T follicular helper cell (primary cell): ENCODE measurements at places on chromosomes 16 and 17.

GRCh38 chr16:50271148-50272041, 5.0 kb downstream of the ADCY7 start:
- no peak for DNase-seq

DNA sequence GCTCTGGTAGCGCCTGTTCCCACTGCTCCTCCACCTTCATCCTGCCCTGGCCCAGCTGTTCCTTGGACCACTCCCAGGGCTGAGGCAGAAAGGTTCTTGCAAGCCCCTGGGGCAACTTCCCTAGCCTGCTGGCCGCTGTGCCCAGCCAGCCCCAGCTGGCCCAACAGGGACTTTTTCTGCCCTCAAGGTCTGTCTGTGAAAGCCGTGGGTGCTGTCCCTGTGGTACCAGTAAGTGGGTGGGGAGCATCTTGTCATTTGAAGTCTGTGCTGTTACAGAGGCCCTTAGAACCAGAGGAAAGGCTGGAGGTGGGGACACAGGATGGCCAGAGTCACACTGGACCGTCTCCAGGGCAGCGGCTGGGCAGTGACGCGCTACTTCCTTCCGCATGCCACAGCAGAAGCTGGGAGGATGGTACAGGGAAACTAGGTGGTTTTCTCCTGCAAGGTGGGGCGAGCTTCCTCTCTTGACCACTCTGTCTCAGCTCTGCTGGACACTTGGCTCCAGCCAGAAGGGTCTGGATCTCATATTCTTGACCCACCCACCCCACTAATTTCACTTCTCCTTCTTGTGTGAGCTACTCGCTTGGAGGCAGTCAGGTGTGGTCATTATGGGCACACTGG, 87.8 kb downstream of the PLCG2 start:
- no peak for DNase-seq

DNA sequence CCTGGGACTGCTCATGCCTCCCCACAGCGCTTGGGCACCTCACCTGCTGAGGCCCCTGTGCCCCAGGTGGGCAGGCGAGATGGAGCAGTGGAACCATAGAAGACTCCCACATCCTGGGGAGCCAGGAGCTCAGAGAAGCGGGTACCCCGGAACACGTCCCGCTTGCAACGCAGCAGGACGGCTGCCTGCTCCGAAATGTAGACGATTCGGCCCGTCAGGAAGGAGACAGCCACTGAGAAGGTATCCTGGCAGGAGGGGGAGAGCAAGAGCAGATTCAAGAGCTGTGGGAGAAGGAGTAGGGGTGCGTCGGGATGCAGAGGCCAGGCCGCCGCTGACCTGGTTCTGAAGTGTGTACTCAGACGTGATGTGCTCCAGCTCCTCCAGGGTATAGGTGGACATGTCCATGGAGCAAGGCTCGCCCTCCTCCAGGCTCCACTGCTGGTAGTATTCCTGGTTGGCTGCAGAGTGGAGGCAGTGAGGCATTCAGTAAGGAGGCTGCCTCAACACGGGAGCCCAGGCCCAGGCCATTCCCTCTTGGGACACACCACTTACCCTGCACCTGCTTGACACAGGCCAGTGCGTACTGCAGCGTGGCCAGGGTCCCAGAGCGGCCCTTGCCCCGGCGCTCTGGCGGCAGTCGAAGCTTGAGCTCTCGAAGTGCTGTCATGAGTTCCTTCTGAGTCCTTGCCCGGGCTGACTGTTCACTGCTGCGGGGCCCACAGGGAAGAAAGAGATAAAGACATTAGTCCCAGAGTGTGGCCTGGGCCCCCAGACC, 2.6 kb downstream of the PER1 start:
- no peak for DNase-seq

- no peak for DNase-seq
Observed at GRCh38 chr17:72388765-72389473, 268.1 kb downstream of the SOX9 start.

DNA sequence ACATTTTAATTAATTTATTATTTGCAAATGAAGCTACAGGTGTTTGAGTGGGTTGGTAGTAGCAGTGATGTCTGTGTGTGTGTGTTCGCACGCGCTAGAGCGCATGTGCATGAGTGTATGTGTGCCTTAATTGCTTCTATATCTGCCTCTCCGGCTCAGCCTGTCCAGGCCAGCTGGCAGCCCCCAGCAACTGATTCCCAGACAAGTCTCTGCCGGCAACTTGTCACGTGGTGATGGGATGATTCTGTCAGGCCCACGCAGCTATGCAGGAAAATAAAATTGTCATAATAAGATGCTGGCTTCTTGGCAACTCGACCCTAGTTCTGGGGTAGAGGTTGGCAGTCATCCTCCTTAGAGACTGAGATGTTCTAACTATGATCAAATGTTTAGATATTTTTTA, 712.8 kb upstream of the SOX9 start:
- no peak for DNase-seq

- DNase-seq: no peak
Observed at GRCh38 chr16:79735271-79735670, 134.7 kb upstream of the MAF start.

- no peak for DNase-seq
Observed at GRCh38 chr16:11986521-11987057, 10.1 kb downstream of the SNX29 start.

DNA sequence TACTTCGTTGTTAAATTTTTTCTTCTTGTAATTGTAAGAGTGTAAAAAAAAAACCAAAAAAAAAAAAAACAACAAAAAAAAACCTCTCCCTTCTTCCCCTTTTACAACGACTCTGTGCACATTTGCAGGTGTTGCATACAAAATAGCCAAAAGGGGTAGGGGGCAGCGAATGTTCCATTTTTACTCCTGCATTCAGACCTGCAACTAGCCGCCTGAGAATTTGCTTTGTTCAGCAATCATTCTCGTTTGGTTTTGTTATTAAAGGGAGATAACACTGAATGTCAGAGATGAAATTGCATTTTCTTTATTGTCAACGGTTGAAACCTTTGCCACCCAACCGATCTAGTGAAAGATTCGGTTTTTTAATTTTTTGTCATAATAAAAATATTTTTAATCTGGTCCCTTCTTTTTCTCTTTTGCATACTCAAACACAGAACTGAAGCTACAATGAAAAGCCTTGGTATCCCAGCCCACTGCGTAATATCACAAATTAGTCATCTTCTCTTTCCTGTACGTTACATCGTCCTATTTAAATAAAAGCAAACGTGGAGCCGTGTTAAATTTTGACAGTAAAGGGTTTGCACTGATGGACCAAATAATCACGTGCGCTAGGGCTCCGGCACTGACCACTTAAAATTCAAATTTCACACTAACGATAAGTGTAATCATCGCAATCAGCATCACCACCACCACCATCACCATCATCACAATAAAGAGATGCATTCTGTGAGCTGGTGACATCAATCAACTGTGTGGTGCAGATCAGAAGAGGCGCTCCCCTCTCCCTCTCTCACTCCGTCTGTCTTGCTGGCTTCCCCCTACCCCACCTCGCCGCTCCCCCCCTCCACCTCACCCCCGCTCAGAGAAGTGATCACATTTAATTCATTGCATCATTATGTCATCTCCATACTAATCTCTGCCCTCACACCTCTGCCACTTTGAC, 406.2 kb upstream of the PSMD7 start:
- DNase-seq: no peak

- no peak for DNase-seq
Observed at GRCh38 chr16:78538919-78539318, 439.5 kb downstream of the WWOX start.

DNA sequence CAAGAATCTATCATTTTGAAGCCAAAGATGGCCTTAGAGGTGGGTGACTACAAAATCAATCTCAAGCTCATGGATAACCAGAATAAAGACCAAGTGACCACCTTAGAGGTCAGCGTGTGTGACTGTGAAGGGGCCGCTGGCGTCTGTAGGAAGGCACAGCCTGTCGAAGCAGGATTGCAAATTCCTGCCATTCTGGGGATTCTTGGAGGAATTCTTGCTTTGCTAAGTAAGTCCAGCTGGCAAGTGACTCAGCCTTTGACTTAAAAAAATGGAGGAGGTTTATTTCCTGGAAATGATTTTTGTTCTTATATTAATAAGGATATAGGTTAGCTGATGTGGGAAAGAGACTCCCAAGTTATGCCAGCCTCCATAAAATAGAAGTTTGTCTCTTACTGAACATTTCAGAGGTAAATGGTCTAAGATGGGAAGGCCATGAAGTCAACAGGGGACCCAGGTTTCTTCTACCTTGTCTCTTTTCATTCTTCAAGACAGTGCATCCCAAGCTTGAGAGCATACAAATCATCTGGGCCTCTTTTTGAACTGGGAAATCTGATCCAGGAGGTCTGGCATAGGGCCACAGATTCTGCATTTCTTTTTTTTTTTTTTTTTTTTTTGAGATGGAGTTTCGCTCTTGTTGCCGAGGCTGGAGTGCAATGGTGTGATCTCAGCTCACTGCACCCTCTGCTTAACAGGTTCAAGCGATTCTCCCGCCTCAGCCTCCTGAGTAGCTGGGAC, 19.8 kb upstream of the TANGO6 start:
- no peak for DNase-seq

DNA sequence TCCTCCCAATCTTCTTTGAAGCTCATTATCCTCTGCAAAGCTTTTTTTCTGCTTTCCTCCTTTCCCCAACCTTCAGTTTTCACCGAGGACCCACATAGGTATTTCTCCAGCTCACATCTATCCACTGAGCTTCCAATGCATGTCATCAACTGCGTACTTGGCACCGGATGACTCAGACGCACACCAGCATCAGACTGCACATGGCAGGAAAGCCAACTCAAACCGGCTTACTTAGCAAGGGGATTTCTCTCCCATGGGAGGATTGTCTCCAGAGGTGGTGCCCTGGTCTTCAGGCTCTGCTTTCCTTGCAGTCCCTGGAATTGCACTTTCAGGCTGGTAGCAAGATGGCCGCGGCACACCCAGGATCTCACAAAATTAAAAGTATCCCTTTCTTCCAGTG, 1.7 kb upstream of the AKTIP start:
- no peak for DNase-seq

- DNase-seq: no peak
Observed at GRCh38 chr16:4160658-4161430, 44.6 kb upstream of the ADCY9 start.

DNA sequence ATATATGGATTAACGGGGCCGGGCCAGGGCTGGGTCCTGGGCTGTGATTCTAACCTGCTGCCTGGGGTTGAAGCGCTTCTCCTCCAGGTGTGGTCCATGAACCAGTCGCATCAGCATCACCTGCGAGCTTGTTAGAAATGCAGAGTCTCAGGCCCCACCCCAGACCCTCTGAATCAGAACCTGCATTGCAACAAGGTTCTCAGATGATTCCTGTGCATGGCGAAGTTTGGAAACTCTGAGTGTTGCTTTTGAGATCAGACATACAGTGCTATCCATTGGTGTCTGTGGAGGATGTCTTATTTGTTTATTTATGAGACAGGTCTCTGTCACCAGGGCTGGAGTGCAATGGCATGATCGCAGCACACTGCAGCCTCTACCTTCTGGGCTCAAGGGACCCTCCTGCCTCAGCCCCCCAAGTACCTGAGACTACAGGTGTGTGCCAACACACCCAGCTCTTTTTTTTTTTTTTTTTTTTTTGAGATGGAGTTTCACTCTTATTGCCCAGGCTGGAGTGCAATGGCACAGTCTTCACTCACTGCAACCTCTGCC, 99.8 kb downstream of the PITPNC1 start:
- DNase-seq: no peak

- DNase-seq: no peak
Observed at GRCh38 chr17:6668727-6669425, 17.3 kb downstream of the C17orf100 start.

DNA sequence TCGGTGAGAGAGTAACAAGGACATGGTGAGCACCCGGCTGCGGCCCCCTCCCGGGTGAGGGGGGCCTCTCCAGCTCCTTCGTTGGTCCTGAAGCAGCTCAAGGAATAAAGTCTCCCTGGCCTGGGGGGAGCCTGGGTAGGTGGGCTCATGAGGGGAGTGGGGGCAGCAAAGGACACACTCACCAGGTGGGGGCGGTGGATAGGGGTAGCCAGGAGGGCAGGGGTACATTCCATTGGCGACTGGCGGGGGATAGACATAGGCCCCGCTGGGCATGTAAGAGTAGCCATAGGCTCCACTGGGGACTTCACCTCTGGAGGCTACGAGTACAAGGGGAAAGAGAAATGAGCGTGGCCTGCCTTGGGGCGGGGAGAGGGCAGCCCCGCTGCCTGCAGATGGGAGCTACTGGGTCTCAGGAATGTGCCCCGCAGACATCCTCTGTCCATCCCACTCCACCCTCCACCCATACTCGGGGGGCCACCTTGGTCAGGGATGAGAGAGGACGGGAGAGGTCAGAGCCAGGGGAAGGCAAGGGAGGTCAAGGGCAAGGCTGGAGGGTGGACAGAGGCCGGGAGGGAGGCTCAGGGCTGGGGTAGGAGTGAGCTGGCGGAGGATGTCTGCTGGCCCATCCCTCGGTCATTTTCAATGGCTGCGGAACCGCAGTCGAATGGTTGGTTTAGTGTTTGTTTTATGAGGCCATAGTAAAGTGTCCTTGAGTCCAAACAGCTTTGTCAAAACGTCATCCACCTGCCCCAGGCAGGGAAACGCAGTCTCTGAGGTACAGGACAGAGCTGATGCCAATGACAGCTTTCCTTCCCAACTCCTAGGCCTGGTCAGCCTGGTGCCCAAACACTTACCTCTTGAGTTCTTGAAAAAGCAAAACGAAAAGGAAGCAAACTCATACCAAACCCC, 3.7 kb upstream of the UNC13D start:
- DNase-seq: no peak

GRCh38 chr16:67294938-67295361, 15.6 kb downstream of the PLEKHG4 start:
- no peak for DNase-seq

DNA sequence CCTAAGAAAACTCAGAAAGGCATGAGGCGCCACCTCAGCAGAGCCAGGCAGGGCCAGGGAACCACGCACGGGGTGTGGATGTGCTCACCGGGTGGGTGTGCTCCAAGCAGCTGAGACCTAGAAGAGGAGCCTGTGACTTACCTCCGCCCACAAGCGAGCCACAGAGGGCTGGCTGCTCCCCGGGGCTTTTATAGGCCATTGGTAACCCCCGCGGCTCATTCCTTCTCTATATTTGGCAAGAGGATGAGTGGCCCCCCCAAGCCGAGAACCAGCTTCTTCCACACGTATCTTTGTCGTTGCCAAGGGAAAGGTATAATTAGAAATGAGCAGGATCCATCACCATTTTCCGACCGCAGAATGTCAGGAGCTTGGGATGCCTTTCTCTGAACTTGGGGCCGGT, at the start of gene MYH3:
Gene MYH3 (minus strand): TSS at position 162 of the 400 bp plus-strand sequence. CDS start 2,245 bp downstream, outside the sequence.
- DNase-seq: no peak

DNA sequence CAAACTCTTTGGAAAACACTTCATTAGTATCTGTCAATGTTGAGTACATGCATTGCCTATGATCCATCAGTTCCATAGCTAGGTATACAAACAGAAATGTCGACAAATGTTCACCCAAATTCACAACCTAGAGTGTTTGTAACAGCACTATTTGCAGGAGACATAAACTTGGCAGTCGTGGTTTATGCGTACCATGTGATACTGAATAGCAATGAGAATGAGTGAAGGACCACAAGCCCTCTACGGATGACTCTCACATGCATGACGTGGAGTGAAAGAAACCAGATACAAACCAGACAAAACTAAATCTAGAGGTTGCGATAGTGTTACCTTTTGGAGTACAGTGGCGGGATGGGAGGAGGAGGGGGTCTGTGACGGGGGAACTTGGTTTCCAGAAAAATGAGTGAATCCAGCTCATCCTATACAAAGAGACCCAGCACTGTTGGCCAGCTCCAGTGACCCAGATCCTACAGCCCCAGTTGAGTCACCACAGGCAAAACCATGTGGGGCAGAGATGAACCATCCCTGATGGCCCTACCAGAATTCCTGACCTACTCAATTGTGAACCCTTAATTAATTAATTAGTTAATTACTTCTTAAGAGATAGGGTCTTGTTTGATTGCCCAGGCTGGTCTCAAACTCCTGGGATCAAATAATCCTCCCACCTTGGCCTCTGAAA, 15.9 kb upstream of the ULK2 start:
- no peak for DNase-seq
